Endothelial cell (in vitro differentiated cells): ENCODE measurements at places on chromosomes 7 and 10.

DNA sequence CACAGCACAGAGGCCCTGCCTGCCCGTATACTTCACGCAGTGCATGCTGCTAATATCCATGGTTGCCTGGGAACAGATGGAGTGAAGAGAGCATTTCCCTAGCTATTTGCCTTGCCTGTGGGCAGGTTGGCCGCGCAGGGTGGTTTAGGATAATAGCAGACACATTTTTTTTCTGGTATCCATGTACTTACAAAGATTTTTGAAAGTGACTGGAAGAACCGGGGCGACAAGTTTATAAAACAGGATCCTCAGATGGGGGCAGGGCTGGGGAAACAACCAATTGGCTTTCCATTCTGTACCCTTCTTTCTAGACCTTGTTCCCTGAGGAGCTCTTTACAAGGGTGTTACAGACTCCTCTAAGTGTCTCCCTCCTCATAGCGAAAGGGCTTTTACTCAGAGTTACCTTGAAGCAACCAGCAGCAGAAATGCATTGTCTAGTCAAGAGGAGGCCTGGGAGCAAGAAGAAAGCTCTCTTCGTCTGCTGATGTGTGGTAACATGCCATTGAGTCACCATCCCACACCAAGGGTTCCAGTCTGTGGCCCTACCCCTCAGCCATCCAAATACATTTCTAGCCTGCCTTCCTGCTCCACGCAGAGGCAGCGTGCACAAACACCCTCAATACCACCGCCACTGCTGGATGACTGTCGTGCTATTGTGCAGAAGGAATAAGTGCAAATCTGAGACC, 31.5 kb downstream of the MTURN start:
- DNase-seq: no peak

- DNase-seq: no peak
These were observed 88.3 kb downstream of the CHST15 start for GRCh38 chr10:124005091-124005490.

- DNase-seq: no peak
These were observed 51.1 kb upstream of the CHST15 start for GRCh38 chr10:124144536-124144935.

GRCh38 chr7:100189061-100189460, 11.3 kb downstream of the STAG3 start:
- no peak for DNase-seq

DNA sequence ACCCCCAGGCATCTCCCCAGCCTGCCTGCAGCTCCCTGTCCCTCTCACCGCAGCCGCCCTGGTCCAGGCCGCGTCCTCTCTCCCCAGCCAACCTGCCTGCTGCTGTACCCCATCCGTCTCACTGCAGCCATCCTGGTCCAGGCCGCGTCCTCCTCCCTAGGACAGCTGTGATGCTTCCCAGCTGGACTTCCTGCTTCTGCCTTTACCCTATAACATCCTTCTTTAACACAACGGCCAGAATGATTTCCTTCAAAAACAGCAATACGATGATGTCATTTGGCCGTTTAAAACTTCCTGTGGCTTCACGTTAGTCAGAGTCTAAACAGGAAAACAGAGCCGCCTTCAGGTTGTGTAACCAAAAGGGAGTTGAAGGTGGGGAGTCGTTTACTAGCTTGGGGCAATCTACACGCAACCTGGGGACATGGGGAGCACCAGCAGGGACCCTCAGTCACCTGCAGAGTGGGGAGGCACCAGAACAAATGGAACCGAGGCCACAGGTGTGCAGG, 32.2 kb upstream of the ZFAND2A start:
- peak; percentile 46 for DNase-seq

DNA sequence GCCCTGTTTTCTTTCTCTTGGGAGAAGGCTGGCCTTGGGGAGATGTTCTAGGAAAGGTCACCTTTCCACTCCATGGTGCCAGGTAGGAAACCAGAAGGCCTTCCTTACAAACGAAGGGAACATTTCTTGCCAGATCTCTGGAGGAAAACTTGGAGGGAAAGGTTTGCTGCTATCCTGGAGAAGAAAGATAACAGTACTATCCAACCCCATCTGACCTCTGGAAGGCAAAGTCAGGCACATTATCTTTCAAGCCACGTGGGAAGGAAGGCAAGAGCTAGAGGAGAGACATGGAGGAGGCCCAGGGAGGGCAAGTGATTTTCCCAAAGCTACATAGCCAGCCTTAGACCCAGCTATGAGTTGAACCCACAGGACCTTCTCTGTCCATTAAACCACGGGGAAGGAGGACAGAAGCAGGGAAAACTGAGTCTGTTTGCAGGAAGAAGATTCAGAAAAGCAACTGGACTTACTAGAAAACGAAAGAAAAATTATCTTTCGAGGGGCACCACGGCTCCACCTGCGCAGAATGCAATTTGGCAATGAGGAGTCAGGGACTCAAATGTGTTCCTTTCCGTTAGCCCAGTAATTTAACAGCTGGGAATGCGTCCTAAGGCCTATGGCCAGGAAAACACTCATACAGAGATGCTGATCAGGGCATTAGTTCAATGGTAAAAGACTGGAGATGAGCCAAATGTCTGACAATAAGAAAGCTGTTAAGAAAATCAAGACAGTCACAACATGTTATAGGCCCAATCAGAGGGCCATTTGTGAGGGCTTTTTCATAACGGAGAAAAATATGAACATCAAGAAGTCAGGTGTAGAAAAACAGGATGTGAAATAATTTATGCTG, 32.0 kb upstream of the PSAP start:
- DNase-seq: no peak

GRCh38 chr10:6019010-6019782, 41.9 kb upstream of the IL15RA start:
- DNase-seq: no peak

DNA sequence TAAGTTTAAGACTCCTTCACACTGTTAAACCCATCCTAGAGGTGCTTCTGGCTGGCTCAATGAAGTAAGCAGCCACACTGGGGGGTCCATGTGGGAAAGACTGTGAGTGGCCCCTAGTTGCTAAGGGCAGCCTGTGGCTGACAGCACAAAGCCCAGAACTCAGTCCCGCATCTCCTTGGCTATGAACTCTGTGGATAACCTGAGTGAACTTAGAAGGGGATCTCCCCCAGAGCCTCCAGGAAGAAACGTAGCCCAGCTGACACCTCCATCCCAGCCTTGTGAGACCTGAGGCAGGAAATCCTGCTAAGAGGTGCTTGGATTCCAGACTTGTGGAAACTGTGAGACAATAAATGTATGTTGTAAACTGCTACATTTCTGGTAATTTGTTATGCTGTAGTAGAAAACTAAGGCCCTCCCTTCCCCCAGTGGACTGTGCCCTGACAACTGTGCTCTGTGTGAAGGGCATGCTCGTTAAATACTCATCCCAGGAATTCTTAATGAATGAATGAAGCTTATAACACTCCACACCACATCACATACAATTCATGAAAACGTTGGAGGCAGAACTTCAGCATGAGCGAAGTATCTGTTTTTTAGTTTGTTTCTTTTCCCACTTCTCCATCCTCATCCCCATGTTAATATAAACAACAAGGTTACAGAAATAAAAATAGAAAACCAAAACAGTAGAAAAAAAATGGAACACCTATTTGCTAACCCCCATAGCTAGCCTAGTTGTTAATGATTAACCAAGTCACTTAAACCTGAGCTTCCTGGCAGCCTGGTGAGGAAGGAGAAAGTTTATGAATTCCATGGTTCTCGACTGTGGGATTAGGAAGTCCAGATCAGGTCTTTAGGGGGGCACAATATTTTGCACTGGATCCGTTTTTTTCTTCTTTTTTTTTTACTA, 36.8 kb upstream of the AOAH start:
- DNase-seq: no peak

- DNase-seq: no peak
These were observed 237.4 kb downstream of the BAMBI start for GRCh38 chr10:28914701-28915100.

DNA sequence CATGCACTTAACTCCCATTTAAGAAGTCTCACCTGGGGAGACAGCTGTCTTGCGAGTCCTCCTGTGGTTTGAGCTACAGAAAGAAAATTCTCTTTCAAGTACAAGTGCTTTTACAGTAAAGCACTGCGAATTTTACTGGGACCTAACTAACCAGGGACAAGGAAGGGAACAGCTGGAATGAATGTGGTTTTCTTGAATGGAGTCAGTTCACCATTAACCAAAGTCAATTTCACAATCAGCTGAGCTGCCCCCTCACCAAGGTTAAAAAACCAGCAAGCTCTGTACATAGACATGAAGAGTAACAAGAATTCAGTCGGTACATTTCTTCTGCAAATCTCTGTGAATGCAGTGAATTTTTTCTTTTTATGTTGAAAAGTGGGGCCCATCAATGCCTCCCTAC, 56.3 kb downstream of the GFRA1 start:
- DNase-seq: no peak

DNA sequence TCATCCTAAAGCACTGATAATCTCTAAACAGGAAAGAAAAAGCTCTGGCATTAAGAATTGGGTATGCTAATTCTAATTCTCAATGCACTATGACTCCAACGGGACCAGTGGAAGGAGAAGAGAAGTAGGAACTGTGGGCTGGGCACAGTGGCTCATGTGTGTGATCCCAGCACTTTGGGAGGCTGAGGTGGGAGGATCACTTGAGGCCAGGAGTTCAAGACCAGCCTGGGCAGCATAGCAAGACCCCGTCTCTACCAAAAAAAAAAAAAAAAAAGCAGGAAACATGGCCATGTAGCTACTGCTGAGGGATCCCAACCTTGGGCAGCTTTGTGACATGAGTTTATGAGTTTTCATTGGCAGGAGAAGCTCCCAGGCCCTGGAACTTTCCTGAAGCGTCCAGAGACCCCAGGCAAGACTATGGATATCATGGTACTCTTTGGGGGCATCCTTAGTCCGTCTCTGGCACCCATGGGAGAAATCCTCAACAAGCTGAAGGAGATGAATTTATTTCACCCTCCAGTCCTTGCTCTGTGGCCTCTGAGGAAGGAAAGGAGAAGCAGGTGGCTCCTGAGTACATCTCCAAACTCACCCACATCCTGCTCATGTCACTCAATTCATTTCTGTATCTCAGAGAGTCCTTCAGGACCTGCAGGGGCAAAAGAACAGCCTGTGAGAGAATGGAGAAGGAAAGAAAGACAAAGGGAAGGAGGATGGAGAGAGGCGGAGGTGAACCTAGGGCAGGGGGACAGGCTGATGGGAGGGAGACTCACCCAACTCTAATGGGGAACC, 99.5 kb downstream of the SPDYE5 start:
- DNase-seq: no peak
